Effector memory CD4-positive, alpha-beta T cell (primary cell): ENCODE measurements at places on chromosomes 5 and 9.

DNA sequence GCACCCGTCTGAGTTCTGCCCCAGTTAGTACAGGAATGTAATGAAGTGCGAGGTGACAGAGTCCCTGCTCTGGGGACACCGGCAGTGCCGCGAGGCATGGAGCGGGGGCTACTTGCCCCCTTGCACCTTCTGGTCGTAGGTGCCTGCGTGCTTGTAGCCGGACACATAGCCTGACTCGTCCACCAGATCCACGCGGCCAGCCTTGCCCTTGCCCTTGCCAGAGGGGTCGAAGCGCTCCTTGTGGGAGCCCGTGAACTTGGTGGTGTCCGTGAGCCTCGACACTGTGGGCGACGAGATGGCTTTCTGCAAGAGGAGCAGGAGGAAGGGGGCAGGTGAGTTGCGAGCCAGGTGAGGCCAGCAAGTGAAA lies 28.2 kb downstream of the TPPP start:
- no peak for DNase-seq

- no peak for DNase-seq
These were observed 72.9 kb downstream of the BAAT start for GRCh38 chr9:101311758-101312420.

- no peak for DNase-seq
These were observed 9.2 kb upstream of the SHROOM1 start for GRCh38 chr5:132839426-132840301.

DNA sequence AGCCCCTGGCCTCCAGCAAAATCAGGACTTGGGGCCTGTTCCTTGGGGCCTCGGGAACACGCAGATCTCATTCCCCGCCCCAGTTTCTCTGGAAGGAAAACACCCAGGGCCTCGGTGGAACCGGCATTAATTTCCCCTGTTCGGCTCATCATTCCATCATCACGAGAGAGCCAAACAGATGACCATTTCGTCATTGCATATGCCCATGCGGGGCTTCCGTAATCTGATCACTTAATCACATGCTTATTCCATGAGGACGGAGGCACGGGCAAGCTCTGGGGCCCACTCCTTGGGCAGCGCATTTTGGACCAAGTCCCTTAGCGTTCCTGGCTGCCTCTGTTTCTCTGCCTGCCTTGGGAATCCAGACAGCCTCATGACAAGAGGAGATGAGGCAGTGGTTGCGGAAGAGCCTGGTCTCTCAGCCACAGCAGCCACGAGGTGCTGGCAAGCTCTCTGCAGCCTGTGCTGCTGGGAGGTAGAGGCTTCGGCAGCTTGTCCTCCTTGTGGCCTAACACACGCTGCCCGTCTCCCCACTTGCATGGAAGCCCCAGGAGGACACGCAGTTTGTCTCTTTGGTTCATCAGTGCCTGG lies 65.0 kb upstream of the IER5L start:
- DNase-seq = no peak

DNA sequence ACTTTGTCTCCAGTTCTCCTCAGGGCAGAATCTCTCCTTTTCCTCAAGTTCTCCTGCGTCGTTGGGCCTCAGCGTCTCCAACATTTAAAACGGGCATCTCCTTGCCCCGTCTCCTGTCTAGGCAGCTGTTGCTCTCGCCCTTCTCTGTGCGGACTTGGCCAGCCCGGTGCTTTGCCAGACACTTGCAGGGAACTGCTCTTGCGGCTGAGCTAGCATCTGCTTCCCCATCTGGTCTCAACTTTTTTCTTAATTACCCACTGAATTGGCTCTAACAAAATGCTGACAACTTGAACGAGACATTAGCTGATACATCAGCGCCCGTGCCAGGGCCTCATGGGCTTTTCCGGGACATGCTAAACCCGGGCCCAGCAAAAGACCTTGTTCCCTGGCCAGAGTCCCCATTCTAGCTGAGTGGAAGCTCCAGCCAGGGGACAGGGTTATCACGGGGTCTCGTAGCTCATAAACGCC lies 25.1 kb downstream of the ZNF618 start:
- DNase-seq = no peak

- DNase-seq = no peak
These were observed 79.0 kb downstream of the ZNF462 start for GRCh38 chr9:106941916-106942315.

DNA sequence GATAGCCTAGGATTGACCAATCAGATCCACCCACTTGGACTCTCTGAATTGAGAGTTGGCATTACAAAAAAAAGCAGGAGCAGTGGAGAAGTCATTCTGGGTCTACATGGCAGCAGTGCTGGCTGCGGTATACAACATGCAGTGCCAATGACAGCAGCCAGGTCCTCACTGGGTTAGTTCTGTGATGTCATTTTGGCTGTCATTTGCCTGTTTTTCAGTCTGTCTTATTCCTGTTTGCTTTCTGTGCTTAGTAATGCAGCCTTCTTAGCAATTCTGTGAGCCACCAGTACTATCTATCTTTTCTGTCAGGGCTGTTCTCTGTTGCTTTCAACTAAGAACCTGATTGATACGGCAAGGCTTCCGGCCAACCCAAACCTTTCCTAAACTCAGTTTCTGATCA lies 471.8 kb downstream of the BNC2 start:
- no peak for DNase-seq
